Activated T-cell treated with anti-CD3 and anti-CD28 coated beads, Interleukin-2, amount 50 U/mL, for 4 hours (primary cell): ENCODE measurements at places on chromosomes 6 and 20.

DNA sequence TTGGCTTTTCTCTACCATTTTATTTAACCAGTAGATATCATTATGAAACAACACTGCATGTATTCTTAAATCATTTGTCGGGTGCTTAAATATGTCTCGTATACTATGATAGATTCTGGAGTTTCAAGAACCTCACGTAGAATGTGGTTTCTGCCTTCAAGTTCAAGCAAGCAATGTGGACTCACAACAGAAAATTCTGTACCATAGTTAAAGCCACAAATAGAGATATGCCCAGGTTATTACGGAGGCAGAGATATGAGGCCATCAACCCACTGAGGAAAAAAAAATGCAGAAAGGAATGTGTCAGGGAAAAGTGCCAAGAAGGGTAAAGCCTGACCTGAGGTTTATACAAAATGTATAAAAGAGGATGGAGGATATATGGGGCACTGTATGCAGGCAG, 109.9 kb downstream of the GFRAL start:
- no peak for DNase-seq

- DNase-seq = no peak
Observed at GRCh38 chr6:135566311-135567068, 69.0 kb upstream of the AHI1 start.

DNA sequence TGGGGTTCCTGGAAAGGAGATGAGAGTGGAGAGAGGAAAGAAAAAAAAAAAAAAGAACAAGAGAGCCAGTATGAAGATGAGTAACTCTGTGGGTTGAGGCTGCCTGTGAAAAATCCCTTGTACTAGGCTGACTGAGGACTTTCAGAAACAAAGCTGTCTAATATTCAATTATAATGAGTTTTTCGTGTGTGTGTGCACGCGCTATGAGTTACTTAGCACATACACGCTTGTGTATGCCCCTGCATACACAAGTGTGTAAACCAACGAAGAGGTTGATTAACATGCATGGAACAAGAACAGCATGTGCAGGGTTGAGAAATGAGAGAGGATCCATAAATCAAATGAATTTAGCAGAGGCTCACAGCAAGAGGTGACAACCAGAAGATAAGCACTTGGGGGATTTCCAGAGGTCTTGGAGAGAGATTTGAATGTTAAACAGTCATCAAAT, 4.8 kb upstream of the RBPJL start:
- DNase-seq = no peak

DNA sequence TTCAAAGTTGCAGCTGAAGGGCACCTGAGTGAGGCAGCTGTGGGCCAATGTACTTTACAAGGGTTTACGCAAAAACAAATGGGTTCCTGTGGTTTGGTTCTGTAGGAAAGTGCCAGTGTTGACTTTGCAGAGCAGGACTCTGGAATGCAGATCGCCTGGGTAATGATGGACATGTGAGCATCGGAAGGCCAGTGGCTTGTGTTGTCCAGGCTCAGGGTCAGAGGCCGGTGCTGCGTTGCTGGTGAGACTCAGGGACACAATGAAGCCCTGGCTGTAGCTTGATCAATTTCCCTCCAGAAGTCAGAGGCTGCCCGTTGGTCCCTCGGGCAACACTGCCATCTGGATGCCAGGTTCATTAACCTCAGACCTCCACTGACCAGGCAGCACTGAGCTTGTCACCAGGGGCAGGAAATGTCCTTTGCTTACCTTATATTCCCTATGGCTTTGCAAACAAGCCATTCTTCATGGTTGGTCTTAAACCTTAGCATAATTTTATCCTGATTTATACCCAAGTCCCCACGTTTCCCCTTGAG, 753.4 kb downstream of the QKI start:
- no peak for DNase-seq

GRCh38 chr6:101443315-101443714, 49.8 kb downstream of the GRIK2 start:
- no peak for DNase-seq

DNA sequence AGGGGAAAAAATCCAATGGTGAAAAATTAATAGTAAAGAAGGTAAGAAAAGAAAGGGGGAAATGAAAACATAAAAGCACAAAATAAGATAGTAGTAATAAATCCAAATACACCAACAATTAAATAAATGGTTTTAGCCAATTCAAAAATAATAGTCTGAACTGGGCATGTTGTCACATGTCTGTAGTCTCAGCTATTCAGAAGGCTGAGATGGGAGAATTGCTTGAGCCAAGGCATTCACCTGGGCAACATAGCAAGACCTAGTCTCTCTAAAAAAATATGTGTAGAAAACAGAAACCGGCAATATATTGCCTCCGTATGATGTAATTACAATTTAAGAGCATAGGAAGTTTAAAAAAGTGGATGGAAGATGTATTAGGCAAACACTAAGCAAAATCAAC, 311.3 kb upstream of the FERMT1 start:
- DNase-seq = no peak

GRCh38 chr6:117771403-117771802, 96.1 kb downstream of the NUS1 start:
- DNase-seq = no peak

DNA sequence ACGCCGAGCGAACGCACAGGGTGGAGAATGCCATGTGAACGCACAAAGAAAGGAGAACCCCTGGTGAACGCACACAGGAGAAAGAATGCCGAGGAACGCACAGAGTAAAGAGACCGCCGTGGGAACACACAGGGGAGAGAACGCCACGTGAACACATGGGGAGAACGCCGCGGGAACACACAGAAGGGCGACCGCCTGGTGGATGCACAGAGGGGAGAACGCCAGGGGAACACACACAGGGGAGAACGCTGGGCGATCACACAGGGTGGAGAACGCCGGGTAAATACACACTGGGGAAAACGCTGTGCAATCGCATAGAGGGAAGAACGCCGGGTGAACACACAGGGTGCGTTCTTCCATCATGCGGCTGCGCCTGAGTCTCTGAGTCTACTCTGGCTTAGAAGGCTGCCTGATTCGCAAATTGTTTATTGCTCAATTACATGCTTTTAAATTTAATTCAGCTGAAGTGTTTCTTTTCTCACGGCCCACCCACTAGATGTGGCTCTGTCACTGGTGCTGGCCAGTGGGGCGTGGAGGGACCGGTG, 54.1 kb downstream of the RNASET2 start:
- DNase-seq = no peak

GRCh38 chr6:143611580-143611979, 66.2 kb upstream of the PHACTR2 start:
- DNase-seq = no peak

GRCh38 chr6:139395891-139396301, 21.4 kb upstream of the CITED2 start:
- no peak for DNase-seq

GRCh38 chr6:4366635-4367395, 231.4 kb upstream of the ECI2 start:
- DNase-seq = no peak

DNA sequence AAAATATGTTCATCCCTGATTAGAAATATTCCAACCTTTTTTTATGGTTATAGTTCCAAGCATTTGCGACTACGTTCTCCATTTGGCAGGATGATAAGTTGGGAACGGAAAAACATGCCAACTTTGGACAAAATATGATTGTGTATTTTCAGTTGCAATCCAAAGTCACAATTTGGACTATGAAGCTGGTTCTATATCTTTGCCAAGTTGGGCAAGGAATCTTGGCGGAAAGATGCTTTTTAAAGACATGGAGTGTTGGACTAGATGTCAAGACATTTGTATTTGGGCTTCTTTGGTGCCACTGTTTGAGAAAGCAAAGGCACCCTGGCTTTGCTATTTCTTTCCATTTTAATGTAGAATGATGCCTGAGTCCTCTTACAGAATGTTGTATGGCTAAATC, 33.3 kb upstream of the JAG1 start:
- no peak for DNase-seq

- DNase-seq = no peak
Observed at GRCh38 chr20:50041246-50041873, 58.6 kb downstream of the SNAI1 start.

DNA sequence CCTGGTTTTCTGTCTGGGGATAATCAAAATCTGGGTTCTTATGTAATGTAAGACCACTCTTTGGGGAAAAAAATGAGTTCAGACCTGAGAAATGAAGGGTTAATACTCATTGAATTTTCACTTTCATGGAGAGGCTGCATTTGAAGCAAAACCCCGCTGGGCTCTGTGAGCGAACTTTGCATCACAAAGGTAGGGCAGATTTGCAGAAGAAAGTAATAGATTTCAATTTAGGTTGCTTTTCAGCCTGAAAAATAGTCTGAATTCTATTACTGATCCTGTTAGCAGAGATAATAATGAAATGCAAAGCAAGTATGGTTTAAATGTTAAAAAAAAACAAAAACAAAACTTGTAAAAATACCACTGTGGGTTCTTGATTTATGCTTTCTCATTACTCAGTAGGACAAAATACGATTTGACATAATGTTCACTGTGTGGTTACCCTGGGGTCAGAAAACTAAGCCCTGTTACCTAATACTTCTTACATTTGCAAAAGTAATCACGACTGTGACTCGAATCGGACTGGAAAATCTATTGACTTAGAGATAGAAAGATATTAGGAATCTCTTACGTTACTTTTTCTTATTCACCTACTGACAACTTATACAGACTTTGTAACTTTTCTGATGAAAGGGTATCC, 72.2 kb downstream of the UST start:
- no peak for DNase-seq

DNA sequence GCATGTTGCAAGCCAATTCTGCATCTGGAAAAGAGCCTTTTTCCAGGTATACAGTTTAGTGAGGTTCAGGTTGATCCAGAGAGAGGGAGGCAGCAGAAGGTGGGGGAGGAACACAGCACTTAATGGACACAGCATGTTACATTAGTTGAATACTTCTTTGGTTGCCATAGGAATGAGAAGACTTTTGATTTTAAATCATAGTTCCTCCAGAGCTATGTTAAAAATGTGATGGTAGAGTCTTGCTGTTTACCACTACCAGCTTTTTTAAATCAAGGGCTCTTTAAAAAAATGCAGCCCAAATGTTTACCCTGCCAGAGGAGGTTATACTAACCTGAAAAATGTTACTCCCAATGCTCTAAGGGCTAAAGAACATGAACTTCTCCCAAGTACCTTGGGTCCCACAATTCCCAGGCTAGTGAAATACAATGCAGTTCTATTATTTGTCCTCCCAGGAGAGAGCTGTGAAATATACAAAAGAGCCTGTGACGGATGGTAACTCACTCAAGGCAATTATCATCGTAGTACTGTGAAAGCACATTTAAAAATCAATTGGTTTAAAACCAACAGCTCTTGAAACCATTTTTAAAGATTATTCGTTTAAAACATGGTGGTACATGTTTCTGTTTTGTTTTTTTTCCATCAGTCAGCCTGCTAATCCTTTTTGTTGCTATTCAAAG, 6.9 kb upstream of the PHACTR1 start:
- DNase-seq = no peak

DNA sequence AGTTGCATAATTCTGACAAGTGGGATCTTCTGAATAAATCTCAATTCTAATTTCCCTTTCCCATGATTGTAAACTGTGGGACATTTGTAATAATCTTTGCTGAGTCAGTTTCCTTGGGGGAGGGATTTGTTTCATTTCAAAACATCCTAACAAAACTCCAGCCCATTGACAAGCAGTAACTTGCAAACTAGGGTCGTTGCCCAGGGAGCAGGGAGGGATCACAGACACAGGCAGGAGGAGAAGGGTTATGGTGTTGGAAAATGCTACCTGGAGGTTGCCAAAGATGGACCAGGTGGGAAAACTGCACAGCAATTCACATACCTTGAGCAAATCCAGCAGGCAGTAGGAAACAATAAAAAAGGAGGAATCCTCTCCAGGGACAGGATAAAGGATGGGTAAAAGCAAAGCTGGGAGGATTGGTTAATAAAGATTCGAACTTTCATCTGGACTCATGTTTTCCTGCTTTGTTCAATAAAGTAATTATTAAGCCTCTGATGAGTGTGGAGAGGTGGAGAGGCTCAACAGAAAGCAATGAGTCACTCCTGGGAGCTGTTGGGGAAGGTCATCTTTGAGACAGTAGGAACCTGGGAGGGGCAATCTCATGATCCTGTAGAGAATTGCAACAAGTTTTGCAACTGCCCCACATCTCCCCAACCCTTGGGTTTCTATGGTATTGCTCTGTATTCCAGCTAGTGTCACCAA, 87.3 kb upstream of the AKIRIN2 start:
- DNase-seq = no peak

DNA sequence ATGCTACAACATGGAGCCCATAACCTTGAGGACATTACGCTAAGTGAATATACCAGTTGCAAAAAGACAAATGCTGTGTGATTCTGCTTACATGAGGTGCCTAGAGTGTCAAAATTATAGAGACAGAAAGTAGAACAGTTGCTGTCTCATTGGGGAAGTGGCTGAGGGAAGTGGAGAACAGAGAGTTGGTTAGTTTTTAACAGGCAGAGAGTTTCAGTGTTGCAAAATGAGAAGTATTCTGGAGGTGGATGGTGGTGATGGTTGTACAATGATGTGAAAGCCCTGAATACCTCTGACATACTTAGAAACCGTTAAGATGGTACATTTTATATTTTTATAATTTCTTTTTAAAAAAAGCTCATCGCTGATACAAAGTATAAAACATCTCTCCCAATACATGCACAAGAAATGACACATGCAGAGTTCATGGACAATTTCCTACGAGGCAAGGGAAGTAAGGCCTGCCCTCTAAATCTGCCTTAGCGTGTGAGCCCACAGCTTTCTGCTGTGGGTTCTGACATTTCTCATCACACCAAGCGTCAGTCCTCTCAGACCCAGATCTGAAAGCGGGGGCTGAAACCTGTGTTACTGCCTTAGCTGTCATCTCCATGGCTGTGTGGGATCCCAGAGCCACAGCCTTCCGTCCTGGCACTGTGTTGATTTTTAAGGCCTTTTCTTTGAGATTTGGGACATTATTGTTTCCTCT, 126.0 kb downstream of the RNASET2 start:
- no peak for DNase-seq

GRCh38 chr6:4370066-4370465, 234.7 kb upstream of the ECI2 start:
- DNase-seq = no peak

GRCh38 chr6:8195714-8196102, 93.4 kb upstream of the EEF1E1 start:
- DNase-seq = no peak

GRCh38 chr6:134026597-134026996, 25.8 kb downstream of the SLC2A12 start:
- no peak for DNase-seq

DNA sequence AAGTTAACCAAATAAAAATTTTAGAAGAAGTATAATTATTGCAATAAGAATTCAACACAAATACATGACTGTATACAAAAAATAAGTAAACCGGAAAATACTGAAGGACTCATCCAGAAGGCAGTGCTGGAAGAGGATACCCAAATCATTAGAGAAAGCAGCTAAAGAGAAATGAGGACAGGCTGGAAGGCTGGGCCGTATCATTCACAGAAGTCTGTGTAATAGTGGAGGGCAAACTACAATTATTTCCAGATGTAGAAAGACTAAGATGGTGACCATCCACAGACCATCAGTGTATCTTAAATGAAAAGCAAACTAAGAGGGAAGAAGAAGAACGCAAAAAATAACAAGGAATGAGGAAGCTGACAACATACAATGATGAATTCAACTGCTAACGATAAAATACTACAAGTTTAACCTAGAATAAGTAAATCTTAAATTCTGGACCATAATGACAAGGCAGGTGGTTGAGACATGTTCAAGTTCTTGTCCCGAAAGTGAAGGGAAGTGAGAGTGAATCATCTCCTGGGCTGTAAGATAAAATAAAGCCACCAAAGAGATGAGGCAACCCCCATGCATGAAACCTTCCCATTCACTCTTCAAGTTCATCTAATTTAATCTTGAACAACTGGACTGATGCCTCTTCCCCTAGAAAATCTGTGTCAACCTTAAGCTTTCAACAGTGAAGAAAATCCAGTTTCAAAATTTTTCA, 71.5 kb downstream of the SLC23A2 start:
- DNase-seq = no peak
